ENCODE measurements at places on chromosomes 11 and 22.

- peak; percentile 37 for DNase-seq
These were observed 102.4 kb upstream of the SORL1-AS1 start for GRCh38 chr11:121555121-121555520.

- DNase-seq = no peak
These were observed 419.8 kb upstream of the CCDC179 start for GRCh38 chr11:23280088-23280487.

GRCh38 chr11:17275400-17276235 is 921 bp upstream of the NUCB2 start:
- DNase-seq = no peak

DNA sequence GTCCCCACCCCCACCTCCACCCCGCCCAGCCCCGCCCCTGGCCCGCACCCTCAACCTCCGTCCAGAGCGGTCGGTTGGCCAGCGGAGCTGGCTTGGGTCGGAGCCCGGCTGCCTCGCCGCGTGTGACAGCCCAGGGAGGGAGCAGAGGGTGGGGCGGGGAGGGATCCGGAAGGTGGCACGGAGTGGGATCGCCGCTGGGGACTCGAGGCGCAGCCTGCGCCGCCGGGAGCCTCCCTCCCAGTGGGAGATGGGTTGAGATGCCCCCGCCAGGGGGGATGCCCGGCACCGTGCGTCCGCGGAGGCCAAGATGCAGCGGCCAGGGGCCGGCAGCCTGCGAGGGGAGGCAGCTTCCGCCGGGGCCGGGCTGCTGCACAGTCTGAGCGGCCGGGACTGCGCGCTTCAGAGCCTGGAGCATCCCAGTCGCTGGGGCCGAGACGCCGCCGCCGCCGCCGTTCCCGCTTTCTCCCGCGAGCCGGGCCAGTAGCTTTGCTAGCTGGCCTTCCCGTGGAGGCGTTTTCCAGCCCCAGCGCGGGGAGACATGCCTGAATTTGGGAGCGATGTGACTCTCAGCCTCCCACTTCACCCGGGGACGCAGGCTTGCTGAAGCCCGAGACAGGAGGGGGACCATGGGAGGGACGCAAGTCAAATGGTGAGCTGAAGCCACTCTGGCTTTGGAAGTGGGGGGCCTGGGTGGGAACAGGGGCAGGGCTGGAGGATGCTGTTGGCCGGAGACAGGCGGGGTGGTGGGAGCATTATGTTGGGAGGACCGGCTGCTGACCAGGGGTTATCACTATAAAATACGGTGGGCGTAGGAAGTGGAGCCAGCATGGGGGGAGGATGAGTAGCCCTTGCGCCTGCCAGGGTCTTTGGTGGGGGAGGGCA is 40.2 kb downstream of the DIXDC1 start:
- DNase-seq = peak; percentile 55

DNA sequence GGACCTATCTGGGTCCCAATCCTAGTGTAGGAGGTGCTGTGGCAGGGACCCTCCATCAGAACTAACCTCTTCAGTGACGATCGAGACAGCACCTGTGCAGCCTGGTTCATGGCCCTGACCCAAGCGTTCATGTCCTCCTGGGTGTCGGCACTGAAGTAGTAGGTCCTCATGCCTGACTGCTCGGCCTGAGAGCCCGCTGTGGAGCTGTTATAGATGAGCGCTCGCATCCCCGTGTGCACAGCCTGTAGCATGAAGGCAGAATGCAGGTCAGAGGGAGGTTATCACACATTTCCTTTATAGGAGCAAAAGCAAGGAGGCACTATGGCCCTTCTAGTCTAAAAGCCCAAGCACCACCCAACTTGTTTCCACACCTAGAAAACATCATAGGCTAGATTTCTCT is 103.0 kb downstream of the C11orf58 start:
- no peak for DNase-seq

GRCh38 chr11:10450462-10451425 is 4.3 kb upstream of the AMPD3 start:
- DNase-seq = peak; percentile 44

DNA sequence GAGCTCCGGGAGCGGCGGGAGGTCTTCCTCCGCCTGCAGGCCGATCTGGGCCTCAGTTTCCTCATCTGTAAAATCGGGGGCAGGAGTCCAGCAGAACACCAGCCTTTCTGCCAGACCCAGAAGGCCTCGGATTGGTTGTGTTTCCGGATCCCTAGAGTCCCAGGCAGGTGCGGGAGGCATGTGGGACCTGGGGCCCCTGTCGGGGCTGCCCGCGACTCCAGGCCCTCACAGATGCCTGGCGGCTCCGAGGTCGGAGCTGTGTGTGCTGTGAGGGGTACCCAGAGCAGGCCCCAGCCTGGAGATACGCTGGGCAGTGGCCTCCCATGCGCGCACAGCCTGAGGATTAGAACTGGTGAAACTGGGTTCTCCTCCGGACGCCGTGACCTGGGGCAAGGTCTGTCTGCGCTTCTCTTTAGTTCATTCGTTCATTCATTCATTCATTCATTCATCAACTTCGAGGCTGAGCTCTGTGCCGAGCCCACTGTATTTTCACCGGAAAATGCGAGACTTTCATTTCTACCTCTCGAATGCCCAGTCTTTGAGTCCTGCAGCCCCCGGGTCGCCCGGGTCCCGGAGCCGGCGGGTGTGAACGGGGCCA is 24.6 kb downstream of the FLRT1 start:
- DNase-seq = no peak

GRCh38 chr11:124884869-124885479 is 12.7 kb downstream of the ROBO4 start:
- DNase-seq = no peak

DNA sequence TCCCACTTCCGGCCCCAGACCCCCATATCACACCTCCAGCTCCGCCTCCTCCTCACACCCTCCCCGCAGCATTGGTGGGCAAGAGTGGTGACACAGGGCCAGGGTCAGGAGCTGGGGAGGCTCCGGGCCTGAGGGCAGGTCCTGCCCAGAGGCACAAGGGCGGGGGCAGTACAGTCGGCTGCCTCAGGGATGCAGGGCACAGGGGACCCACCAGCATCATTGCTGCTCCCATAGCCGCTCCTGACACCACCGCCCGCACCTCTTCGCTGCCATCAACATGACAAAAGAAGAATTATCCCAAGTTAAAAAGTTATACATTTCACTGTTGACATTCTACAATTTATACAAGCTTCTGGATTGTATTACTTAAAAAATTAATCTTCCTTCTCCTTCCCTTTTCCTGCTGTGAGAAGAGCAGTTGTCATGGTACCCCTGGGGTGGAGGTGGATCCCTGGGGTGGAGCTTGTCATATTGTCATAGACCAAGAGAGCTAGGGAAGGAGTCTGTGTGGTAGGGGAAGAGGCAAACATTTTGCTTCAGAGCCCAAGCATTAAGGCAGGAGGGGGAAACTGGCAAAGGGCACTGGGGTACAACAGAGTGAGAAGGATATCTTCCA is 4.1 kb downstream of the SBF2 start:
- no peak for DNase-seq

GRCh38 chr11:15367695-15368094 is 253.0 kb downstream of the INSC start:
- no peak for DNase-seq

DNA sequence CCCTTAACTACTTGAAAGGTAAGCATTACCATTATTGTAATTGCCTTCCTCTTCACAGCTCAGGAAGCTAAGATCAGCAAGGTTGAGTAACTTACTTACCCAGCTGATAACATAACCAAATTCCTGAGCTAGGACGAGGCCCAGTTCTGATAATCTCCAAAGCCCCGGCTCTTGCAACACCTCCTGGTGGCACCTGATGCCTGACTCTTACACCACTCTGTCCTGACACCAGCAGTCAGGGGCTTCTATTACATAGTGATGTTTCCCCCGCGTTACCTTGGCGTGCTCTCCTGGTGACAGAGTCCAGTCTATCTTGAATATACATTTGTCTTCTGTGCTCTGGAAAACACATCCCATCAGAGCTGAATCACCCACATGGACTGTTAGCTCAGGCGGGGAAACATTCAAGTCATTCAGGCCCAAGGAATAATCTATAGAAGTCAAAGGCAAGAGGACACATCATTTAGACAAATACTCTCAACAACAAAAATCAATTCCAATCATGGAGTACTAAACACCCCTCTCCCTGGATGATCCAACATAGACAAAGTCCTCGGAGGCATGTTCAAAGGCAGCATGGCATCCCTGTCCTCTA is 12.6 kb downstream of the JAML start:
- DNase-seq = no peak

- no peak for DNase-seq
These were observed 242.6 kb upstream of the FAT3 start for GRCh38 chr11:91981995-91982394.

DNA sequence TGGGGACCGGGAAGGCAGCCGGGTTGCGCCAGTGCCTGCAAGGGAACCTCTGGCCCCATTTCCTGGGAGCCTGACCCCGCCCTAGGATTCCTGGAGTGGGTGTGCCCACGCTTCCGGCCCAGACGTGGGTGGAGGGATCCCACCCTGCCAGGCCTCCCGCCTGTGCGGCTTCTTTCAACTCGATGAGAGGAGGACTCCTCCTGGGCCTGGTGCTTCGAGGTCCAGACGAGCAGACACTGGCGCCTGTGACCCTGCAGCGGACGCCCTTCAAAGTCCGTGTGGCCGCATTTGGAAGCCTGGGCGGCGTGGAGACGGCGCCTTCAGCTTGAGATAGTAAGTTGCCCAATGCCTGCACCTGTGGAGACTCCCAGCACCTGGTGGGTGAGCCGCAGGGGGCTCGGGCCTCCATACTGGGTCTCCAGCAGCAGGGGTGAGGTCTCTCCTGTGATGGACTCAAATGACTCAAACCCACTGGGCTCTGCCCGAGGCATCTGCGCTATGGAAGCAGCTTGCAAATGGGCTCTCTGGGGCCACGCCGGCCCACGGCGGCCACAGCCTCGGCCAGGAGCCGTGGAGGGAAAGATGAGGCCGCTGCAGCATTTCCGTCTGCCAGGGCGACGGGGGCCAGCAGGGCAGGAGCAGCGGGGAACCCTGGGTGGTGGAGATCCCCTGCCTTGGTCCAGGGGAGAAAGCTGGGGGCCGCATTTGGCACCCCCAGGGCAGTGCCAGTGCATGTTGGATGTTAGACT is 64.3 kb upstream of the PPARA start:
- DNase-seq = no peak

DNA sequence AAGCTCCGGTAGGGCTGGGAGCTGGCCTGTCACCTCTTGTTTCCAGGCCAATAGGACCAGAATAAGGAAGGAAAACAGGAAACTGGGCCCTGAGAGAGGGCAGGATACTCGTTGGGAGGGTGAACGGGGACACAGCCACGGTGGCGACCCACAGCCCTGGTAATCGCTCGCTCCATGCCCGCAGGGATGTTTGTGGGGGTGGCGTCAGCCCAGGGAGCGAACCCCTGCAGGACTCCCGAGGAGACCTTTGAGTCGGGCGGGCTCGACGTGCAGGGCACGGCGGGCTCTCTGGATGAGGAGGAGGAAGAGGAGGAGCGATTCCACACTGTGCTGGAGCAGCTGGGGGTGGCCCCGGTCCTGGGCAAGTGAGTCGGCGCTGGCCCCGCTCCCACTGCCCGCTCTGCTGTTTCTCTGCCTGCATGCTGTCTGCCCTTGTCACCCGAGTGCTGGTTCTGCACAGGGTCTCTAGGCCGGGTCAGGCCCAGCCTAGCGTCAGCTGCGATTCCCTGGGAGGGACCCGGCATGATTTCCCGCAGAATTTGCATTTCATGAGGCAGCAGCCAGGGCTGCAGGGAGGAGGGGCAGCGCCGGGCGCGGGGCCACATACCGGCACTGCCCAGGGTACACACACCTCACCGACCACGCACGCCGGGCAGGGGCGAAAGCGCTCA is 1.6 kb downstream of the CRACR2B start:
- DNase-seq = no peak

GRCh38 chr11:107247167-107247861 is 210.3 kb downstream of the CWF19L2 start:
- DNase-seq = no peak

GRCh38 chr11:70126494-70126893 is 48.4 kb downstream of the ANO1 start:
- DNase-seq = no peak

- DNase-seq = peak; percentile 10
These were observed 22.5 kb downstream of the SUN2 start for GRCh38 chr22:38733329-38733723.

DNA sequence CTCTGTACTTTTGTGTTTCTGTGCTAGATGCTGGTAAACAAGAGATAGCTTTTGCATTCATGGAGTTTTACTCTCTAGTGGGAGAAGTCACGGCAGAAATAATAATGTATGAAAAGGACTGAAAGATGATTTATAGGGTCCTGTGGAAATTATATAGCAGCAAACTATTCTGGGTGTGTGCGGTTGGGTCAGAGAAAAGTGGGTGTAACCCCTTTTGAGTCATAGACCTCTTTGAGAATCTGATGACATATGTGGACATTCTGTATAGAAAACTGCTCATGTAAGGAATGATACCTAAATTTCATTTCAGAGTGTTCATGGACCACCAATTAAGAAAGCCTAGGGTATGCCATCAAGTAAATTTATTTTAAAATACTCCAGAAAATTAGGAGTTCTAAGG is 54.4 kb downstream of the TMEM135 start:
- no peak for DNase-seq

DNA sequence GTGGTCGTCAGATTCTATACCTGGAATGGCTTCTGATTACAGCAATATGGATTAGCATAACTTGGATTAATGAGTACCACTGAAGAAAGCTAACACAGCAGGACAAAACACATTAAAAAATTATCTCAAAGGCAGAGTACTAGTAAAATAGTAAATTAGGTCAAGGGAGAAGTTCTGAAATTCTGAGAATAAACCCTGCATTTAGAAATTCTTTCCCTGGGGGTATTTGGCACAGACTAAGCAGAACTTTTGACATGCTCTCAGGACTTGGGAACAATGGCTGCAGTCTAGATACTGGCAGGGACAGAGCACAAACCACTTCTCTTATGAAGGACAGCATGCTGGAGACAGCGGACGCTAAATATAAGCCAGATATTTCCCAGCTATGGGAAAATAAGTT is 85.6 kb upstream of the GRIA4 start:
- no peak for DNase-seq

GRCh38 chr11:65412271-65413076 is 10.1 kb upstream of the NEAT1 start:
- no peak for DNase-seq

DNA sequence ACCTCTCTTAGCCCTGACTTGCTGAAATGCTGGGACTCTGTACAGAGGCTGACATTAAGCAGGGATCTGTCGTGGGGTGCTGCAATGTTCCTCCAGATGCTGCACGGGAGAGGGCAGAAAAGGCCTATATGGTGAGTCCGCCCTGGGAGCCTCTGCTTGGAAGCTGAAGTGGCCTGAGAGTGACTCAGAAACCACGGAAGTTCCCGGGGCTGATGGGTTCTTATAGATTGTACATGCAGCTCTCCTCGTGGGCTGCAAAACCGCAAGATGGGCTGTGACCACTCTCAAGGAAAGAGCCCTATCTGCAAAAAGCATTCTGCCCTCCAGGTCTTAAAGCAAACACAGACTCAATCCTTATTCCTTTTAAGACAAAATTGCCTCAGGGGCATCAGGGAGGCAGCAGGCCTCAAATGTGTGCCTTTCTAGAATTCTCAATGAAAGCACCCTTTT is 5.8 kb upstream of the SLC43A3 start:
- no peak for DNase-seq

DNA sequence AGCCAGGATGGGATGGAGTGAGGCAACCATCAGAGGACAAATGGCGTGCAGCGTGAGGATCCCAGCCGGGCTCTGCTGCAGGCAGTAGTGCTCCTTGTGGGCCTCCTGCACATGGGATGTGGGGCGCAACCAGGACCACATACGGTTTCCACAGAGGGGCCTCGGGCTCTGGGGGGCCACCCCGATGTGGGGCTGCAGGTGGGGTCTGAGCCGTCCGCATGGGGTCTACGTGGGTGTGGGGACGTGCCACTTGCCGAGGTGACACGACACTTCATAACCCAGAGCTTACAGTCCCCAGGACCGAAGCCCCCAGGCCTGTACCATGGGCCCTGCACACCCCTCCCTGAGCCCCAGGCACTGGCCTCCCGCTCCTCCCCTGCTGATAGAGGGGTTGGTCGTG is 10.8 kb downstream of the TTLL8 start:
- no peak for DNase-seq

Data from COR-L47 (cell line).